ACHN (cell line): ENCODE measurements at places on chromosomes 12 and 14.

GRCh38 chr12:76096079-76096646 is 11.7 kb upstream of the NAP1L1 start:
- no peak for DNase-seq

- no peak for DNase-seq
Measured at GRCh38 chr14:94710731-94711130, 59.2 kb downstream of the GSC start.

DNA sequence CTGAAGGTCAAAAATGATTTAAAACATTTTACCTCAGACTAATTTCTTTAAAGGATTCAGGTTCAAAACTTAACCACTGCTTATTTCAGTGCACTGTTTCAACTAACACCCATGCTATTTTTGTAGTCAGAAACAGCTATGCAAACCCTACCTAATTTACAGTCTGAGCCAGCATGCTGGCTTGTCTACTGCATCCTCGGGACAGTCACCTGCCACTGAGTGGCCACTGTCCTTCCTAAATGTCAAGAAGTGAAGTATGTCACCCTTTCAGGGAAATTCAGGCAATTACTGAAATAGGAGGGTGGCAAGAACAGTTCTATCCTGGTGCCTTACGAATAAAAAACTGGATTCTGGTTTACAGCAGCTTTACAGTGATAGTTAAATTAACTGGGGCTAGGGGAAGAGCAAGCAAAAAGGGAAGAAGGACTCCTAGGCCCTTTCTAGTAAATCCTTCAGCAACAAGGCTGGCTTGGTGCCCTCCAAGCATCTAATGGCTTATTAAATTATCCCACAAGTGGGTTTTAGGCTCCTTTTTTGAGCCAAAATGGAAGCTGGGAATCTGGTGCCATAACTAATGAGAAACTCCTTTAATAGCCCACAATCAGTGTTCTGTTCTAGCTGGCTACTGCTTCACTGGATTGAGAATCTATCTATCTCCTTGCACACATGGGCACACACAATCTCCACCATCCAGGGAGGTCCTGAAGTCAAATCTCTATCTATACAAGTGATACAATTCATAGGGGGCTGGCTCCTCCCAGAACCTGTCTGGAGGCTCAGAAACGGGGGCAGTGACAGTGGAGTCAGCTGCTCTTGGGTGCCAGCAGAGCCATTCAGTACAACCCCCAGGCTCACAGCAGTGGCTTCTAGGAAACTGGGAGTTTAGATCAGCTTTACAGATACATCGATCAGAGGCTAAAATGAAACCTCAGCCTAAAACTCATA is 43.4 kb downstream of the SH2B3 start:
- no peak for DNase-seq

DNA sequence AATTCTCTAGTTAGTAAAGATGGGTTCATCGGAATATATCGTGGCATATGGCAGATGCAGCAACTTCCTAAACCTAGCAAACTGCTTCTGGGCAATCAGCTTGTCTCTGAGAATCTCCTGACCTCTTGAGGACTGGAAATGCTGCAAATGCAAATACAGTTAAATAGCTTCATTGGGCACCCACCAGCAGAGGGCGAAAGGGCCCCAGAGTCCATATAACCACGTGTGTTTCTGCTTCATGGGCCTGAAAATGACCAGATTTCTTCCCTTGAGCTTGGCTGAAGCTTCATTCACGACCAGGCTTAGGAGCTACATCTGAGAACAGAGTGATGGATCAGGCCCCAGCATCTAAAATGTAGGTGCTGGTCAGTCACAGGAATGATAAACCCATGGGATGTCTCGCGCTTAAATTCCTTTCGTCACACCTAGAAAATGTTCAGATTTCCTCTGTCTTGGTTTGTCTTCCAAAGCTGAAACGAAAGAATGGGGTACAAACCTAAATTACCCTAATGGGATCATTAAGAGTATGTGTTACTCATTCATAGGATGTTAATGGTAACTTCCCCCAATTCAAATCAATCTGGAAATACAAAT is 1482.5 kb upstream of the TMEM132C start:
- DNase-seq: peak; percentile 69

DNA sequence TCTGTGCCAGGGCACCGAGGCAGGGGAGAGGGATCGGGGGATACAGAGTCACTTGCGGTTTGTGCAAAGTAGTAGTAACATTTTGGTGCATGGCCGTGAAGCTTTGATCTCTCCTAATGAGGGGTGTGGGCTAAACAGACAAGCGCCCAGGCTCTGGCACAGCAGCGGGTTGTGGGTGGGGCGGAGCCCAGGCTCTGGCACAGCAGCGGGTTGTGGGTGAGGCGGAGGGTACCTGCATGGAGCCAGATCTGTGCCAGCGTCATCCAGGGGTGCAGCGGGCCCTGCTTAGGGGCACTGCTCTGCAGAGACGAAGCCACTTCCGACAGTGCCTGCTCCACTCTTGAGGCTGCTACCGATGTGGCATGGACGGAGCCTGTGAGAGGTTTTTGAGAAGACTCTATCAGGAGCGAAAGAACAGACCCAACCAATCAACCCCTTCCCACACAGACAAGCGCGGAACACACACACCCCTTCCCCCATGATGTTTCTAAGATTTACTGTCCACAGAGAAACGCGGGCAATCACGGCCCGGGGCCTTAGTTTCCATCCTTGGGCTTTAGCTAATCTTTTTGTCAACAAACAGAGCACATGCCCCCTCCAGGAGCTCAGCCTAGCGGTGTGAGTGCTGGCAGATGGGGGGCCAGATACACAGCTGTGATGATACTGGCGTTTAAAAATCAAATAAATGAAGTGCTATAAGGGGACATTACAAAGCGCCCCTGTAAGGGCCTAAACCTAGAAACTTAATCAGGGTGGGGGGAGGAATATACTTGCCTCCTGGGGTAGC is 196.6 kb downstream of the CALM1 start:
- no peak for DNase-seq

DNA sequence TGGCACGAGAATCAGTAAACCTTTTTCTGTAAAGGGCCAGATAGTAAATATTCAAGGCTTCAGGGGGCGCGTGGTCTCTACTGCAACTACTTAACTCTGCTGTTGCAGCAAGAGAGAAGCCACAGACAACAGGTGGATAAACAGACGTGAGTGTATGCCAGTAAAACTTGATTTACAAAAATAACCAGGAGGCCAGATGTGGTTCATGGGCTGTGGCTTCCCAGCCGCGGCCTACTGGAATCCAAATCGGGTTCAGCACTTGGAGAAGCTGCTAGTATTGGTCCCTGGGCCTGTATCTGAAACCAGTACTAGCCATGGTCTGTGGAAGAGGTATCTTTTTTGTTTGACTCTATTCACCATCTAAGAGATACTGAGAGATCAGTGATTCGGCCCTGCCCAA is 13.3 kb downstream of the PPP2R5C start:
- no peak for DNase-seq

DNA sequence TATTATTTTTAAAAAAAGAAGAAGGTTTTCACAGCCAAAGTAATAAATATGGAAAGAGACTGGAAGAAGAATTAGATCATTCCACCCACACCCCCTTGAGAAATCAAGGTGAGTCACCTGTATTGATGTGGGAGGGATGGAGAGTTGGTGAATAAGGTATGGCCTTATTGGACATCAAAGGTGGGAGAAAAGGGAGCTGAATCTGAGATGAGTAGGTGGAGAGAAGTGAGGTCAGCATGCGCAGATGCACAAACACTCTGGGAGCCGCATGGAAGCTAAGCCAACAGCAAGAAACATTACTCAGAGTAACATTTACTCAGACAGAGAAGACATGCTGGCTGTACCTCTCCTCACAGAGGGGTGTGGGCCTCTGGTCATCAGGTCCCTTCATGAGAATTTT is 113.1 kb upstream of the FOXG1 start:
- DNase-seq: no peak

DNA sequence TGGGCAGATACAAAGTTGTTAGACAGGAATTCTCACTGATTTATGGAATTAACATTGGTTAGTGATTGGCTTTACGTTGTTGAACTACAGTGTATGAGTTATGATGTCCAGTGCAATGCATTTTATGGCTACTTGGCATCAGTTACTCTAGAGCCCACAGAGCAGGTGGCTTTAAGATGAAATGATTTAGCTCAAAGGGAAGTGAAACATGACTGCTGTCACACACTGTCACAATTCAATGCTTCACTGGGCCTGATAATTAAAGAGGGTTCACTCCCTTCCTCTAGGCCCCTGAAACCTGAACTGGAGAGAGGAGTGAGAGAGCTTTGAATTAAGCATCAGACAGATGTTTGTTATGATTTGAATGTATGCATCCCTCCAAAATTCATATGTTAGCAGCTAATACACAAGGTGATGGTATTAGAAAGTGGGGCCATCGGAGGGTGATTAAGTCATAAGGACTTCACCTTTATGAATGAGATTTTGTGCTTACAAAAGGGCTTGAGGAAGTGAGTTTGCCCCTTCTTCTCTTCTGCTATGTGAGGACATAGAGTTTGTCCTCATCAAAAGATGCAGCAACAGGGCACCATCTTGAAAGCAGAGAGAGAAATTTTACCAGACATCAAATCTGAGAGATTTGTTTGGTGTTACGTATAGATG is 175.8 kb upstream of the GRIN2B start:
- DNase-seq: no peak

GRCh38 chr12:64039281-64039871 is 182.7 kb downstream of the KICS2 start:
- peak; percentile 12 for DNase-seq

DNA sequence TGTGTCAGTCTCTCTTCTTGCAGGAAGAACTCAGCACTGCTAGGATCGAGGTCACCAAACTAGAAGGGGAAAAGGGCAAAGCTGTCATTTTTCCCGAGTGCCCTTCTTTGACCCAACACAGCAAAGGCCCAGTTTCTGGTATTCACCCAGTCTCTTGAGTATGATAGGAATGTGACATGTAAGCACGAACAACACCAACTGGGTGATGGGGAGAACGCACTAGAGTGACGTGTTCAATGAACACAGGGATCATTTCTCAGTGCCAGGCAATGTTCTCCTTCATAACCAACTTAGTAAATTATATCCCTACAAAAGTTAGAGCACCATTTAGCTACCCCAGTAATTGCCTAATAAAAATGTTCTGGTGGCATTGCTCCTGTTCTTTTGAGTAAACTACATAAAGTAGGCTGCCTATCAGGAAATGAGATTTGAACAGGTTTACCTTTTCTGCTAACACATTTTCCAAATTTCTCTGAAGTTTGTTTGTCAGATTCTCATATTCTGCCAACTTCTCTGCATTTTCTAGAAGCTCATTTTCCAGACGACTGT is 64.5 kb downstream of the NIN start:
- no peak for DNase-seq

DNA sequence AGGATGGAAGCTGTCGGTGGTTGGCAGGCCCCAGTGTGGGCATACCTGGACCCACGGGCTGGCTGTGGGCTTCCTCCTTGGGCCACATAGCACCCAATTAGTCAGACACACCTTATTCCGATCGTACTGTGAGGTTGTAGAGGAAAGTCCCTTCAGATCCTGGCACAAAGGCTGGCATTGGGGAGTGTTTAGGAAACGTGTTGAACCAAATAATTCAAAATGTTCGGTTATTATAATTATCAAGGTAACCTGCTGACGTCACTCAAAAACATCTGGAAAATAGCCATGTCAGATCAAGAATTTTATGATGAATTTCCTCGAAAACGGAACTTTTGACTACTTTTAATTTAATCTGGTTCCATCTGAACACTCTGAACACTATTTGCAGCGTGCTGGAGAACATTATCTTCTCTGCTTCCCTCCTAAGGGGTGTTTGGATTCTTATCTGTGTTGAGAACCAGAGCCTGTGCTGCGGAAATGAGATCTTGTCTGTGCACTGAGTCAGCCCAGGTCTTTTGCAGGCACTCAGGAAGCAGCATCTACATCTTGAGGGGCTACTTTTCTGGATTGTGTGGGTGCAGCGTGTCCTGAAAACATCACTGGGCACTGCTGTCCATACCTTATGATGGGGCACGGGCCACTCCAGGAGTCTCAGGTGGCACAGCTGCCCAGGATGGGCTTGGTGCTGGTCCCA is 100.3 kb downstream of the SLC25A47 start:
- DNase-seq: no peak

- DNase-seq: no peak
Measured at GRCh38 chr14:104227806-104228205, 89.4 kb downstream of the KIF26A start.

DNA sequence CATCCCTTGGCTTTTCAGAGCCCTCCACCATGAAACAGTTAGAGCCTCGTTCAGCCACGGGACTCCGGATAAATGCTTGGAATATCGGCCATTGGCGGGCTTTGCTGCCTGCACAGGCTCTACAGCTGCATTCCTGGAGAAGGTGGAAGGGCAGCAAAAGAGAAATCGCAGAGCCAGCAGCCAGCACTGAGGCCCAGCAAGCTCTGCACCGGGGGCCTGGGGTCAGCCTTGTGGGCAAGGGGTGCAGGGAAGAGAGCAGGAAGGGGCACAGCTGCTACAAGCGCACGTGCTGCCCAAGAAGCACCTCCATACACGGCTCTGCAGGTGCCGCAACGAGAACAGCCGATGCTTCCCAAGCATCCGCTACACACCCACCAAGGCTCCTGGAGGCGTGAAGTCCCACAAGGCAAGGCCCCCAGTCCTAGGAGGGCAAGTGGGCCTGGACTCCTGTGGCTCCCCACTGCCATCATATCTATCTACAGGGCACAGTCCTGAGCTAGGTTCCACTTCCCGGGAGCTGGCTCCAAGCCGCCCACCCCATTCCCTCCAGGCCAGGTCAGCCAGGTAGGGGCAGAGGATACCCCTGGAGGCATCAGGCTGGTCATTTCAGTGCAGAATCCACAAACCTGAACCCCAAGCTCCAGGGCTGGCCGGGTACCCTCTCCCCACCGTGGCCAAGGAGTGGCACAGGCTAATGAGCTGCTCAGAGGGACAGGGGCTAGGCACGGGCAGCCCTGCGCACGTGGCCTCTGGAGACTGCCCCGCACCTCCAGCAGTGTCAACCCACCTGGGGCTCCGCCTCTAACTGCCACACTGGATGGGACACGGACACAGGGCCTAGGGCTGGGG is 40.2 kb downstream of the CCNK start:
- no peak for DNase-seq

DNA sequence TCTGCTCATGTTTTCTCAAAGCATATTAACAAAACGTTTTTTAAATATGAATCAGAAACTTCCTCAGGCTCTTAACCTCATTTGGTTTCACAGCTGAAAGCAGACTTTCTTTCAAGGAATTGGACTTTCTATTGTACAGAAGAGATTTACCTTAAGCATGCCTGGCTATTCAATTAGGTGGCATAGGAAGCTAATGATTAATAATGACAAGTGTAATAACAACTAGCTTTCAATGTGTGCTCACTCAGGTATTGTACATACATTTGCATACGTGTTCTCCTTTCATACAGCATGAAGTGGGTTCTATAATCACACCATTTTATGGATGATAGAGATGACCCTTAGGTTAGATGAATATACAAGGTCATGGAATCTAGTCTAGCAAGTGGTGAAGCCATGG is 115.7 kb downstream of the ANO6 start:
- DNase-seq: no peak

GRCh38 chr14:101118746-101119591 is 215.4 kb upstream of the RTL1 start:
- DNase-seq: no peak

DNA sequence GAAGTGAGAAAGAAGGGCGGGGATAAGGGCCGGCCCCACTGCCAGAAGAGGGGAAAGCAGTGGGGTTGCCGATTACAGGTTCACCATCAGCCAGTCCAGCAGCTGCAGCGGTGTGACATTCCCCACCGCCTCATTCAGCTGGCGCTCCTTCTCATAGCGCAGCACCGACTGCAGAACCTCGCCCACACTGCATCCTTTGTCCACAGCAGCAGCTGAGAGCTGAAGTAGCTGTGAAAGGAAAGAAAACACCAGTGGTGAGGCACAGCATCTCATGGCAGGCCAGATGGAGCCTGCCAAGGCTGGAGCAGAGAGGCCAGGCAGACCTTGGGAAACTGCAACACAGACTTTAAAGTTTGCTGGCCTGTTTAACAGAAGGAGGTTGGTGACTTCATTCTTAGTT is 33.2 kb downstream of the AKAP3 start:
- no peak for DNase-seq
